ENCODE measurements at places on chromosomes 2 and 18.

- DNase-seq, result no peak
Measured at GRCh38 chr2:127044165-127044718, 62.7 kb downstream of the BIN1 start.

GRCh38 chr2:120731175-120731574, 4.5 kb upstream of the GLI2 start:
- no peak for DNase-seq

DNA sequence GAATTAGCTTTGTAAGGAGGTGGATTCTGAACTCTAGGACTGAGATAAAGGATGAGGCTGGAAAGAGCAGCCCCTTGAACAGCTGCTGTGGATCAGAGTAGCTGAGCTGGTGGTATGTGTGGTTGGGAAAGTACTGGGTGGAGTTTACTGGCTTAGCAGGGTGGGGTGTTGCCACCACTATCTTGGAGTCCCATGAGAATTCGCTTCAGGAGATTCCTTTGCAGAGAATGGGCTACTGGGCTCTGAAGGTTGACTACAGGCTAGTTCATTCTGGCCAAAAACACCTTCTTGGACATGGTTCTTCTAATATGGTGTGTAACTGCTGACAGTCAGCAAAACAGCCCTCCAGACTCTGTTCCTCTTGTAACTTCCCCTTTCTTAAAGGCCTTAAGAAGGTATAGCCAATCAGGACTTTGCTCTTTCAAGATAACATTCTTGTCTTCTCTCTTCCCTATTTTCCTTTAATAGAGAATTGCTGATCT, 52.7 kb downstream of the TET3 start:
- no peak for DNase-seq

GRCh38 chr2:160918906-160919503, 241.2 kb upstream of the TANK start:
- no peak for DNase-seq

GRCh38 chr18:52403291-52404021, 63.5 kb downstream of the DCC start:
- no peak for DNase-seq

- no peak for DNase-seq
Measured at GRCh38 chr2:29074411-29074810, at the start of gene PCARE. PCARE (minus strand) TSS chr2:29074523; CDS start chr2:29074261, 262 bp downstream.

- DNase-seq, result no peak
Measured at GRCh38 chr2:136075476-136075875, 42.5 kb downstream of the CXCR4 start.

- DNase-seq, result no peak
Measured at GRCh38 chr18:5851998-5852397, 43.3 kb downstream of the TMEM200C start.

- peak; percentile 8 for DNase-seq
Measured at GRCh38 chr2:188235364-188235763, 56.3 kb upstream of the GULP1 start.

GRCh38 chr18:25979369-25980040, 110.9 kb downstream of the SS18 start:
- DNase-seq, result no peak

GRCh38 chr18:11902522-11903292, 5.4 kb downstream of the MPPE1 start:
- no peak for DNase-seq

GRCh38 chr2:204452464-204453023, 92.7 kb upstream of the PARD3B start:
- DNase-seq, result no peak
